ENCODE measurements at places on chromosomes 2 and 18.

DNA sequence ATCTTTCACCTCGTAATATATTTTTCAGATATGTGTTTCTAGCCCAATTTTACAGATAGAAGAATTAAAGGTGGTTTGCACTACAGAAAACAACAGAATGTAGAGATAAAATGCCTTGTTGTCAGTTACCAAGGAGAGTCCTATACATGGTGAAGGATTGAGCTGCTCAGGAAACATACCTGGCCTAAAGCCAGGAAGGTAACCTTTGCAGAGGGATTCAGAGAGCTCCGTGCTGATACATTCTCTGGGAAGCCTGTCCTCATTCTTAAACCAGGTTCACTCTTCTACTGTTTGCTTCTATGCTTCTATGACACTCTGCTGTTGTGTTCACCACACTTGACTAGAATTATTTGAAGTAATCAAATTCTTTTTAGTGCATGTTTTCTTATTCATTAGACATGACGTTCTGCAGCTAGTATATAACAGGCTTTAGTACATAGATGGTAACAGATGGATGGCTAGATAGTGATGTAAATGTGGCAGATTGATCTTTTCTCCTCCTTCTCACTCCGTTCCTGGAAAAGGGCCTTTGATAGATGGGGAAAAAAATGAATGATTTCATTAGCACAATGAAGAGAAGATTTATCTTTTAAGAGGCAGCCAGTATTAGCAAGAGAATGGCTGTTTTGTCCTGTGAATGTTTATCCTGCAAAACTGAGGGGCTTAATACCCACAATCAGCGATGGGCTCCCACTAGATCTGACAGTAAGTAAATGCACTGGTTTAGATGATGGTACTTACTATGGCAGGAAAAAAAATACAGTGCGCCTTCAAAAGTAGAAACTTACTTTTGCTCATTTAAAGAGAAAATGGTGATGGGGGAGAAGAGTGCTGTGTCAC is 589.6 kb upstream of the FAM98A start:
- DNase-seq = no peak

DNA sequence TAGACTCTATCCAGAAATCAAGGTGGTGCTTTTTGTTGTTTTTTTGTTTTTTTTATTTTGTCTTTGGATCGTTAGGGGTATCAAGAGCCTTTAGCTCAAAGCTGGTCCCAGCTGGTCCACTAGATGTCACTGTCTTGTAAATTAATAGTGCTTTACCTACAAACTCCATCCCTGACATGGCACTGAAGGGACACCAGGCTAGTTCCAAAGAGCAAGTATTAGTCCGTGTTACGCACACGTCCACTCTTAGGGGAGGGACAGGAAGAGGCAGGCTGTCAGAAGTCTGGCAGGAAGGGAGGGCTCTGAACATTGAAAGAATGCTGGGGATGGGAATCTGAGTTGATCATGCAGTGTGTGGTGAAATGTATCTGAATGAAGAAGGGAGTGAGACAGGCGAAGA is 85.9 kb upstream of the CCBE1 start:
- no peak for DNase-seq

DNA sequence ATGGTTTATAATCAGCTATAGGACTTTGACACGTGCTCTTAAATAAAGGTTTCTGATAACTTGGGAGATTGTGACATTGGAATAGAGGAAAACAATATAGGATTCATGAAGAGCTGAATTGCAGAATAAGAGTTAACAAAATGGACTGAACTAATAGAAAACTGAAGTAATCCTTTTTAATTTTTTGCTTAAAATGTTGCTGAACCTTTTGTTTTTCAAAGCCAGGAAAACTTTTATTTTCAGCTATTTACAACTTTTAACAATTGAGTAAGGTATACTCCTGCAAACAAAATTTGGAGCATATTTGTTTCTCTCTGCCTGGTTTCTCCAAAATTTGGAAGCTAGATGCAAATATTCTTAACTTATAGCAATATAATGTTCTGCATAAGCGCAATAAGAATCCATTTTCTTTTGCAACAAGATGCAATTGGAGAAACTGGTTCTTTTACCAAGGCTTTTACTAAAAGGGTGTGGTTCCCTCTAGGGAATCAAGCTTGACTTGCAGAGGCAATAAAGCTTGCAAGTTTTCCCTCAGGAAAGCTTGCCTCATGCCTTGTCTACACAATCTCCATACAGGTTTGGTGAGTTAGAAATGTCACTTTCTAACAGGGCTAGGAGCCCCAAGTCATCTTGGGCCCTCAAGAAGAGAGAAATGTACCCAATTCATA is 10.3 kb upstream of the PDK1 start:
- no peak for DNase-seq

DNA sequence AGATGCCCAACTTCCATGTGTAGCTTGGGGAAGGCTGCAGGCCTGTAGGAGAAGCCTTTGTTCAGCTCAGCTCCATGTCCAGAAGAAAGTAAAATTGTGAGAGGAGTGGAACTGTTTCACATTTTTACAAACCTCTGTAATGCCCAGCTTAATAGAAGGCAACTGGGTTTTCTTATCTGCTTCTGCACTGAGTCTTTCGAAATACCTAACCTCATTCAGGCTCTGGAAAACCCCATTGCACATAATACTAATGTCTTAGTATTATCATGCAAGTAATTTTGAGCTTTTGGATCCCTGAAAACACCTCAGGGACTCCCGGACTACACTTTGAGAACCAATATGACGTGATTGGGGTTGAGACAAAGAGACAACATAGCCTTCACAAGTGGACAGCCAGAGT is 5.8 kb downstream of the SMIM21 start:
- DNase-seq = no peak

DNA sequence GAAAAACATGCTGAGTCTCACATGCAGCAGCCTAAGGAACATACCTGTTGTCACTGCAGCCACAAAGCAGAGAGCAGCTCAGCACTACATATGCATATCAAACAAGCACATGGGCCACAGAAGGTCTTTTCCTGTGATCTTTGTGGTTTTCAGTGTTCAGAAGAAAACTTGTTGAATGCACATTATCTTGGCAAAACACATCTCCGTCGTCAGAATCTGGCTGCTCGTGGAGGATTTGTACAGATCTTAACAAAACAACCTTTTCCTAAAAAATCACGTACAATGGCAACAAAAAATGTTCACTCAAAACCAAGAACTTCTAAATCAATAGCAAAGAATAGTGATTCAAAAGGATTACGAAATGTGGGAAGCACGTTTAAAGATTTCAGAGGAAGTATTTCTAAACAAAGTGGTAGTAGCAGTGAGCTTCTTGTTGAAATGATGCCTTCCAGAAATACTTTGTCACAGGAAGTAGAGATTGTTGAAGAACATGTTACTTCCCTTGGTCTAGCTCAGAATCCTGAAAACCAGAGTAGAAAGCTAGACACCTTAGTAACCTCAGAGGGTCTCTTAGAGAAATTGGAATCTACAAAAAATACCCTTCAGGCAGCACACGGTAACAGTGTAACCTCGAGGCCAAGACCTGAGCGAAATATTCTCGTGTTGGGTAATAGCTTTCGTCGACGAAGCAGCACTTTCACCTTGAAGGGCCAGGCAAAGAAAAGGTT is 34.1 kb downstream of the ZNF407 start:
- no peak for DNase-seq

DNA sequence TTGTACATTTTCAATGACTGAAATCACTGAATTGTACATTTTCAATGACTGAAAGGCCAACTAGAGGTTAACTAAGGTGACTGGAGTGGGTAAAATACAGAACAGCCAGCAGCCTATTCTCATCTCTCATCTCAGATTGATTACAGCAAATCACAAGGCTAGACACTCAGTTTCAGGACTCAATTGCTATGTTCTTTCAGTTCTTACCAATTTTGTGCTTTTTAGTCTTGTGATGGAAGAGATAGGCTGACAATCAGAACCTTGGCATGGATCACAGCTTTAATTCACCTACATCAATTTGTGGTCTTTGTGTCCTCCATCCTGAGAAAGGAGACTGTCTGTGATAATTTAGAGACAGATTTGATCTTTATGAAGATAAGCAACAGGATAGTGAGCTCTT is 124.7 kb downstream of the GULP1 start:
- DNase-seq = no peak

DNA sequence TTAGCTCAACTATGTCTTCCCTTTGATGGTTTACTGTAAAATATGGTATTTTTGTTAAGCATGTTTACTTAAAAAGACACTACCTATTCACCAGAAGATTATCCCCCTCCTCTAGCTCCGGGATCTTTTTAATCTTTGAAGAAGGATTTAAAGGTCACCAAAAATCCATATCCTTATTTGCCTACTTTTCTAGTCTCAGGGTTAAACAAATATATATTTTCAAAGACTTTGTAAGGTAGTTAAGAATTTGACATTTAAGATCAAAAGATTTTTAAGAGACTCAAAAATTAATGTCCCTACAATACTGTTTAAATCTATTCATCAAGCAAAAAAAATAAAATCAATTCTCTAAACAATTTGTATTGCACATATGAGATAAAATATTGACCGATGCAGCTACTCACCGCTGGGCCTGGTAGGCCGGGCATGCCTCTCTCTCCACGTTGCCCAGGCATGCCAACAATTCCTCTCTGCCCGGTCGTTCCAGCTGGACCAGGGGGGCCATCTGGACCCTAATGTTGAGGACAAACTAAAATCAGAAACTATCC is 76.1 kb downstream of the COL3A1 start:
- peak; percentile 6 for DNase-seq

DNA sequence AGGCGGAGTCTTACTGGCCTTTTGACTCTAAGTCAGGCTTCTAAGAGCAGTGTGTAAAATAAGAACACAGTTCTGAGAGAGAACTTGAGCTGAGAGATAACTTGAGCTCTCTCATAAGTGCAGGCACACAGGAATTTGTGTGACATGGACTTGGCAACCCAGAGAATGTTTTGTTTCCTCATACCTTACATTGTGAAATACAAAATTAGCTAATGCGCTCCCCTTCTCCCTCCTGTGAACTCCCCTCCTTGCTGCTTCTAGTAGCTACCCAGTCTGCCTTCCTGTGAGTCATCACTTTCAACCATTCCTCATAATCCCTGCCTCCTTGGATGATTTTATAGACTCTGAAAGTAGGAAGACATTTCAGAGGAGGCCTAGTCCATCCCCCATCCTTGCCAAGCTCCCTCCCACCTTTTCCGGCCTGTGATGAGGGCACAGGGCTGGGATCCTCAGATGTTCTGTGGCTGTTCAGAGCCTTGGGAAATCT is 22.6 kb downstream of the FER1L5 start:
- peak; percentile 68 for DNase-seq

GRCh38 chr18:50247561-50247960 is 18.7 kb downstream of the CFAP53 start:
- no peak for DNase-seq

DNA sequence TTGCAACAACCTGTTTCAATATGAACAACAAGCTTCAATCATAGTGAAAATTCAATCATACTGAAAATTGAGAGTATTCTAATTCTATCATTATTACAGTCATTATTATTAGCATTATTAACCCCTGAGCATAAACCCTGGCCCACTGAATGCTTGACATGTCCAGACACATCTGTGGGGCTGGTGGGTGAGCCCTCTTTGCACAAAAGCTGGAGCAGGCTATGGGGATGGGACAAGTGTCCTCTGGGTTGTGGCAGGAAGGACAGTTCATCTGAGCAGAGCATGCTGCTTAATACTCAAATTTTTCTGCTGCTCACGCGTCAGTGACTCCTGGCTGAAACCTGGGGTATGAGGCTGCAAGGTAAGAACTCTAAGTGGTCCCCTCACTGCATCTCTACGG is 451.1 kb upstream of the POU3F3 start:
- DNase-seq = no peak

DNA sequence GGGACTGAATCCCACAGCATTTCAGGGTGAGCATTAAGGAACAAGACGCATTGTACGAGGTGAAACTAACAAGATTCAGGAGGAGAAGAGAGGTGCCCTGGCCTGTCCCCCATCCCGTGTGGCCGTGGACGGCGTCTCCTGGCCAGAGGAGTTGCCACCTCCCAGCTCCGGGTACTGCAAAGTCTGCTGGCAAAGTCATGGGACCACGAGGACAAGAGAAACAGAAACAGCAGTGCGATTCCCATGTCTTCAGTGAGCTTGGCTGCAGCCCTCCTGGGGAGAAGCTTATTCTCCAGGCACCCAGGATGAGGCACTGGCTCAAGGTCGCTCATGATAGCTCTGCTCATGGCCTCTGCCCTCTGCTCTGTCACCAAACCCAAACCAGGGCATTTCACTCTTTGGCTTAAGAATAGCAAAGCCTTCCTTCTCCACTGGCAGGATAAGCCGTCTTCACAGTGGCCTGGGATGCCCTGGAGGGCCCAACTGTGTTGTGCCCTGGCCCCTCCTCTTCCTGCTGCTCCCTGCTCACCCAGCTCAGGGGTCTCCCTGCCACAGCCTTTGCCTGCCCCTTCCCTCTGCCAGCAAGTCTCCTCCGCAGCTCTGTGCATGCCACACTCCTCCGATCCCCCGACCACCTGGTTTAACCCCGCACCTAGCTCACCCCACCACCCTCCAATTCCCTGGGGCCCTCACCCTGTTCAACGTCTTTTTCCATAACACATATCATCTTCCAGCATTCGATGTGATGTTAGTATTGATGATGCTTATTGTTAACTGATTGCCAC is 144.8 kb downstream of the PXDN start:
- no peak for DNase-seq

DNA sequence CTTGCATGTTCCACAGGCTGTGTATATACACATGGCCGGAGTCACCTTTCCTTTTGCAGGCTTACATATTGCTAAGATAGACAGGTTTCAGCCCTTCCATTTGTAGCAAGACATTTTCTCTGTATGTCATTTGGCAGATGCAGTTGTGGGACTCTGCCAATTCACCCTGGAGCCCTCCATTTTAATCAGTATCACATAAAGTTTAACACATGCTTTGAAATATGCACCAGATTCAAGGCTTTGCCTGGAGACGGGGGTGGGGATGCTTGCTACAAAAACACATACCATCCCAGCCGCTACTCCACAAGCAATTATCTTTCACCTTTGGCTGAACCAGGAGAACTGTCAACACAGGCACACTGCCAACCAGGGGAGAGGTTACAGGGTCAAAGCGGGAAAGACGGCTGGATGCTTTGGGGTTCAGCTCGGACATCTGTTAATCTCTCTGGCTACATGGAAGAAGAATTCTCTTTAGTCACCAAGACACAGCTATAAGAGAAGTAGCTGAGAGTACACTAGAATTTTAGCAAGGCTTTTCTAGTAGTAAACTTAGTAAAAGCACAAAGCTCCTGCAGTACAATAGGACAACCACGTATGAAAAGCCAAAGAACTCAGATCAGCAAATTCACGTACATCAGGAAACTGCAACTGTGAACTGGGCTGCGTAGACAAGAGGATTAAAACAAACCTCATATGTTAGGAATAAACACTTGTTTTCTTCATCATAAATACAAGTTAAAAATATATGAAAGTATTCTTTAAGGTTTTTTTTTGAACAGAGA is 130.9 kb downstream of the EXOC6B start:
- DNase-seq = no peak

DNA sequence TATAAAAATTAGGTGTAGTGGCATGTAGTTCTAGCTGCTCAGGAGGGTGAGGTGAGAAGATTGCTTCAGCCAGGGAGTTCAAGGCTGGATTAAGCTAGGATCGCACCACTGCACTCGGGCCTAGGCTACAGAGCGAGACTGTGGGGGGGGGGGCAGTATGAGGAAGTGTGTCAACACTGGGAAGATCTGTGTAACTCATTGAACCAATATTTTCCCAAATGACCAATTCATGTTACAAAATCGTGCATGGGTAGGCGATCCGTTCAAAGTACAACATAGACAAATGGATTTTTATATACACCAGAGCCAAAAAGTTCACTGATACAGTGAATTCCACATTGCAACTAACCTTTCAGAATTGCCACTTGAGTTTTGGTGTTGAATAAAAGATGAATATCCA is 8.1 kb downstream of the SMAD4 start:
- DNase-seq = no peak

Measured in upper lobe of left lung (tissue), 6 donors.